Stimulated activated naive CD4-positive, alpha-beta T cell (primary cell): ENCODE measurements at places on chromosomes 2 and 18.

- peak; percentile 33 for DNase-seq
Measured at GRCh38 chr18:62505669-62506494, 16.9 kb upstream of the ZCCHC2 start.

DNA sequence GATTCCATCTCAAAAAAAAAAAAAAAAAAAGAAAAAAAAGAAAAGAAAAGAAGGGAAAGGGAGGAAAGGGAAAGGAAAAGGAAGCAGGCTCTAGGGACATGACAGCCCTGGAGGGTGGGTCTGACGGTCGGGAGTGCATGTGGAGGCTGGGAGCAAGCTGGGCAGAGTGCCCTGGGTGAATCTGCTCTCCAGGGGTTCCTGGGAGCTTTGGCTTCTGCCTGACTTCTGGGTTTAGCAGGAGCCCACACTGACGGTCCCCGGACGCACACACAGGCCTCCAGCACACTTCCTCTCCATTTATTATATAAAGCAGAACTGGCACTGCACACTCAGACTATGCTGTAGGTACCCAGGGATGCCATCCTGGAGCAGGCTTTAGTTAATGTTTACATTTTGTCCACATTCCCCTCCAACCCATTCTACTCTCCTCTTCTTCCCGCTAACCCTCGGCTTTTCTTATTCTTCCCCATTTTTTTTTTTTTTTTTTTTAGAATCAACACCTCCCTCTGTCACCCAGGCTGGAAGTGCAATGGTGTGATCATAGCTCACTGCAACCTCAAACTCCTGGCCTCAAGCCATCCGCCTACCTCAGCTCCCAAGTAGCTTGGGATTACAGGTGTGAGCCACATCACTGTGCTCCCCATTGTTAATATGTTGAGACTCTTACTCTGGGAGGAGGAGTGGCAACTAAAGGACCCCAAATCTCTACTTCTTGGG, 151.1 kb upstream of the SLC1A4 start:
- DNase-seq: no peak

- no peak for DNase-seq
Measured at GRCh38 chr2:140929849-140930248, 1201.0 kb downstream of the LRP1B start.

DNA sequence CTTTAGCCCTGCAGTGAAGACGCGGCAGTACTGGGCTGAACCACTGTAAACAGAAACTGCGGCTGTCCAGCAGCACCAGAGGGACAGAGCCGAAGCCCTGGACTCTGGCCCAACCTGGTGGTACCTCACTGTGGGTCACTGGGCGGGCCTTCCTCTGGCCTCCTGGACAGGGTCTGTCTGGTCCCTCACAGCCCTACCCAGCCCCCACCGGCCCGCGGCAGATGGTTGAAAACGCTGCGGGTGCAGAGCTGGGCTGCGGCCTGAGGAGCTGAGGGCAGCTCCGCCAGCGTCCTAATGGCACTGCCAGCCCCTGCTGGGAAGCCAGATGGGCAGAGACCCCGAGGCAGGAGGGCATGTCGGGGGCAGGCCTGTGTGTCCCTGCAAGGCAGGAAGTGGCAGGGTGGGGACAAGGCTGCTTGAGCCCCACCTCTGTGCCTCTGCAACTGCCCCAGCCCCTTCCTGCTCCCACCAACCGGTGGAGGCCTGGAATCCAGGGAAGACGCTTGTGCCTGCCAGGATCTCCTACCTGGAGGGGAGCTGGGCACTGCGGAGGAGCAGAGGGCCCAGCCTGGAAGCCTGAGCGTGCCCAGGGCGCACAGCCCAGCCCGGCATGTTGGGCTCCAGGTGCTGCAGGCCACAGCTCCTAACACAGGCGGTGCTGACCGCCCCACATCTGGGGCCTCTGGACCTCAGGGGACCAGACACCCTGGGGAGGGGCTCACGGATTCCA, 36.3 kb downstream of the HS6ST1 start:
- no peak for DNase-seq

DNA sequence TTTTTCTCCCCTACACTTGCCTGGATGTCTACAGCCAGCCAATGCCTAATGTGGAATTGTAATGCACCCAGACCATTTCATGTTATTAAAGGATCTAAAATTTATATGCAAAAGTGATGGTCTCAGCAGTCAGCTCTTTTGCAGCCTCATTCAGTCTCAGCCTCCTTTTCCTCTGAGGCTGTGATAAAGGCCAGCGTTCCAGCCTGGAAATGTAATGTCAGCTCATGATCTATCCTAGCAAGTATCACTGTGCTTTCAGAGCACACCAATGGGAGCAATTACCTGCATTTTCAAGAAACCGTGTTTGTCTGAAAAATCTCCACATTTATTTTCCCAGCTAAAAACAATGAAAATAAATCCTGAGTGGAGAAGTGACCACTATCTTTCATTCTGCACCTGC, 274.6 kb downstream of the CDH20 start:
- no peak for DNase-seq

DNA sequence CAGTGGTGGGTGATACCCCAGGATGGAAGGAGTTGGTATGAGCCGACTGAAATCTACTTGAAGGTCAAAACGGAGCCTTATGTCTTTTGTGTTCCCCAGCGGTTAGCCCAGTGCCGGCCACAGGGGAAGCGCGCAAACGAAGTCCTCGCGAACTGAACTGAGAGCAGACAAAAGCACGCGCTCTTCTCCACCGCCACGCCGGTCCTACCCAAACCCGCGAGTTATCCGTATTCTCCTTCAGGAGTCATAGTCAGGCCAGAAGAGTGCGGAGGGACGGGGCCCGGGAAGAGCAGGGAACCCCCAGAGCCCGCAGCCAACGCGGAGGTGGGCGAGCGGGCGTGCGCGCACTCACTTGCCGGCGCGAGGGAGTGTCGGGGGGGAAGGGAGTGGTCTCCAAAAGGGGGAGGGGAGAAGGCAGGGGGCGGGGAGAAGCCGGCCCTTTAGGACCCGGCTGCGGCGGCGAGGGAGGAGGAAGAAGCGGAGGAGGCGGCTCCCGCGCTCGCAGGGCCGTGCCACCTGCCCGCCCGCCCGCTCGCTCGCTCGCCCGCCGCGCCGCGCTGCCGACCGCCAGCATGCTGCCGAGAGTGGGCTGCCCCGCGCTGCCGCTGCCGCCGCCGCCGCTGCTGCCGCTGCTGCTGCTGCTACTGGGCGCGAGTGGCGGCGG, at the start of gene IGFBP2:
Gene IGFBP2 (plus strand): TSS at position 469 of the 664 bp plus-strand sequence. CDS start 104 bp downstream, at position 573.
- DNase-seq: no peak

- no peak for DNase-seq
Measured at GRCh38 chr18:41146301-41146700, 808.7 kb upstream of the PIK3C3 start.

- DNase-seq: peak; percentile 82
Measured at GRCh38 chr2:172496160-172496608, 59.7 kb upstream of the PDK1 start.

DNA sequence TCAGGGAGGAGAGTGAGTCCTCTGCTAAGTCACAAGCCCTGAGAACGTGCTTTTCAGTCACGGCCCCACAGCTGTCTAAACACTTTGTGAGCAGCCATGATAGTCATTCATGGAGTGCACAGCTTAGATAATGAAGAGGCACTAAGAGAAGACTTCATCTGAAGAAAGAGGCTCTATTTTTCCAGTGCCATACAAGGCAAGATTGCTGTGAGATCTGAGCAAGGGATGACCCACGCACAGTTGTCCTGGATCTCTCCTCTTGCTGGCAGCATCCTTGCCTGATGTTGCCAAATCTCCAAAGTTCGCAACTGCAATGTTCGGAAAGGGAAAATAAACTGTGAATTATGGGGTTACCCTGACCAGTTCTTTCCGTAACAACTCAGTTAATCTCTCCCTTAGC, 418.7 kb downstream of the MEIS1 start:
- DNase-seq: no peak

DNA sequence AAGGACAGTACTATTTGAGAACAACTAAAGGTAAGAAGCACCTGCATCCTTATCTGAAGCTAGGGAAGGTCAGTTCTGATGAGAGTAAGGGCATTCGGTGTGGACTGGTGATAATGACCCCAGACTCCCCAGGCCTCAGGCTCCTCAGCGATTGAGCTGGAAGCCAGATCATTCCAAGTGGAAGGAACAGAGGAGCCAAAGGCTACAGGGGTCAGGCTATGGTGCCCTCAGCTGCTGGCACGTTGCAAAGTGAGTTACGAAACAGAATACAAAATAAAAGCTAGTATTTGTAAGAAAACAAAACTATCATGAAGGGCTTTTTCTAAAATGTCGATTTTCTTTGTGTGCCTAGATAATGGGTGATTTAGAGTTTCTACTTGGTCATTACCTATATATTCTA, 168.5 kb upstream of the LRRTM1 start:
- DNase-seq: no peak
